ENCODE measurements at places on chromosomes 1 and 21. TPM values are rescaled to one million over a fixed set of nuclear protein-coding genes. Genes with fewer than 3 reads are reported as not detected.

RASAL2 gene
- total RNA-seq = 37.2 TPM

- H3K36me3 ChIP-seq = 0 out of 2 replicates have a peak, but pooled peaks cover 1% of the 10 kb centered on the region
- no peak overlapping the region for H3K4me3 ChIP-seq
- H3K4me1 ChIP-seq = no peaks in the 10 kb centered on the region
- H3K27ac ChIP-seq = no peak overlapping the region
- DNase-seq = no peak
Measured at GRCh38 chr1:214615871-214616270, 12.9 kb downstream of the CENPF start.

GRCh38 chr1:205576011-205576410, 55.8 kb downstream of the ELK4 start:
- H3K27ac ChIP-seq = no peak overlapping the region
- no peaks in the 10 kb centered on the region for H3K4me1 ChIP-seq
- H3K4me3 ChIP-seq = no peak overlapping the region
- H3K36me3 ChIP-seq = no peaks in the 10 kb centered on the region

- no peak overlapping the region for H3K4me3 ChIP-seq
- H3K27ac ChIP-seq = no peak overlapping the region
- H3K4me1 ChIP-seq = no peaks in the 10 kb centered on the region
- H3K27me3 ChIP-seq = no peaks in the 10 kb centered on the region
- DNase-seq = no peak
Measured at GRCh38 chr21:45594721-45595489, 48.6 kb upstream of the PCBP3 start.

- H3K4me1 ChIP-seq = no peaks in the 10 kb centered on the region
- H3K36me3 ChIP-seq = no peaks in the 10 kb centered on the region
- no peak overlapping the region for H3K4me3 ChIP-seq
- H3K27ac ChIP-seq = no peak overlapping the region
Measured at GRCh38 chr1:164155347-164155746, 403.6 kb upstream of the PBX1 start.

DNA sequence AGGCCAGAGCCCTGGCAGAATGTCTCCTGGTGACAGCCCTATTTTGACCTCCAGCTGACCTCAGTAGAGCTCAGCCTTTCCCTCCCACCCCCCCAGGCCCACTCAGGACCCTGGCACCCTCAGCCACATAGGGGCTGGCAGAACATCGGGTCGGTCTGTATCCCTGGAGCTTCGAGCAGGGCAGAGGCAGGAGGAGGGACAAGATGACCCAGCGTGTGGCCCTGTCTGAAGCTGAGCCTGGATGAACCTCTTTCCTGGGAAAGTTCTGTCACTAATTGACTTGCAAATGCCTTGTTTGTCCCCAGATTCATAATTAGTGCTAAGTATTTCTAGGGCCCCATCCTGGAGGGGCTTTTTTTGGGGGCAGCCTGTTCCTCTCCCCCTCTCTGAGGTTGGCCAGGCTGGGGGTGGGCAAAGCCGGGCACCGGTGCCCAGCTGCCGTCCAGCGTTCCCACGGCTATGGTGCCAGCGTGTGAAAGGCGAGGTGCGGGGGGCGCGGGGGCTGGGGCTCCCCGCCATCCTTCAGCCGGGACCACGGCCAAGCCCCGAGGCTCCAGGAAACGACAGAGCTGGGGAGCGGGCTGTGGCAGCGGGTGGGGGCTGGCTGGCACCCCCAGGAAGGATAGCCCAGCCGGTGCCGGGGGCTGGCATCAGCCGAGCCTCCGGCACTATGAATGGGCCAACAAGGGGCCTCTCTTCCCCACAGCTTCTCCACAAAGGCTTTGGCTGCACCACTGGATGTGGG, 31.4 kb downstream of the RHBG start:
- no peak overlapping the region for H3K4me3 ChIP-seq
- H3K27me3 ChIP-seq = no peaks in the 10 kb centered on the region
- no peak for DNase-seq
- no peaks in the 10 kb centered on the region for H3K36me3 ChIP-seq
- H3K4me1 ChIP-seq = peaks cover 26% of the 10 kb centered on the region

DNA sequence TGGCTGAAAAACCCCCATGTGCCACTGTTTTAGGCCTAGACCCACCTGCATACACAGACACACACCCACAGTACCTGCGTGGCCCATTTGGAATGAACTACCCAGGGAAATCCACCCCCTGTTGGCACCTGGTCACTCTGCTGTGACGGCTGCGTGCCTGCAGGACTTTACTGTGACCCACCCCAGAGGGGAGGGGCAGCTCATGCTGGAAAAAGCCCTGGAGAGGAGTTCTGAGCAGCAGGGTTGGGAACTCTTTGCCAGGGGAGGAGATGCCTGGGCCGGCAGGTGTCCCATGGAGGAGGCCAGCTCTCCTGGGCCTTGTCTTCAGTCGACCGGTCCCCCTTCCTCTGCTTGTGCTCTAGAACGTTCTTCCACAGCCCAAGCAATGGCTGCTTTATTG, 87.3 kb upstream of the CSF3R start:
- no peaks in the 10 kb centered on the region for H3K27me3 ChIP-seq
- no peaks in the 10 kb centered on the region for H3K36me3 ChIP-seq
- no peak for DNase-seq
- no peaks in the 10 kb centered on the region for H3K4me1 ChIP-seq
- no peak overlapping the region for H3K27ac ChIP-seq

GRCh38 chr1:66505671-66506392, 28.1 kb upstream of the SGIP1 start:
- DNase-seq = no peak
- H3K27me3 ChIP-seq = no peaks in the 10 kb centered on the region
- no peak overlapping the region for H3K4me3 ChIP-seq

DNA sequence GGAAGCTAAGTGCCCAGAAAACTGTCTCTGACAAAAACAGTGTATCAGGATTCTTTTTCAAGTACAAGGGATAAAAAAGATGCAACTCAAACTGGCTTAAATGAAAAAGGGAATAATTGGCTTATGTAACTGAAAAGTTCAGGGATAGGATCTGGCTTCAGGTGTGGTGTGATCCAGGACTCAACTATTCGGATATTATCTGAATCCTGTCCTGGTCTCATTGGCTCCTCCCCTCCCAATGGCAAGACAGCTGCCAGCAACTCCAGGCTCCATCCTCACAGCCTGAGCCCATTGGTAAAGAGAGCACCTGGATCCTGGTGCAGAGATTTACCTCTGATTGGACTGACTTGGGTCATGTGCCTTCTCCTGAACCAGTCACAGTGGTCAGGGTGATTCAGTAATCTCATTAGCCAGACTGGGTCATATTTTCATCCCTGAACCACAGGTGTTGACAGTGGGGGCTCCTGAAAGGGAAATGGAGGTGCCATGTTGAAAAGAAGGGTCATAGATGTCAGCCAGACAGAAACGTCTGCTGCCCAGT, 205.4 kb upstream of the TMEM51 start:
- DNase-seq = no peak
- H3K36me3 ChIP-seq = no peaks in the 10 kb centered on the region
- H3K27me3 ChIP-seq = no peaks in the 10 kb centered on the region
- H3K4me1 ChIP-seq = peaks cover 6% of the 10 kb centered on the region
